ENCODE measurements at places on chromosomes 7 and 10. TPM values are rescaled to one million over a fixed set of nuclear protein-coding genes. Genes with fewer than 3 reads are reported as not detected.

DNA sequence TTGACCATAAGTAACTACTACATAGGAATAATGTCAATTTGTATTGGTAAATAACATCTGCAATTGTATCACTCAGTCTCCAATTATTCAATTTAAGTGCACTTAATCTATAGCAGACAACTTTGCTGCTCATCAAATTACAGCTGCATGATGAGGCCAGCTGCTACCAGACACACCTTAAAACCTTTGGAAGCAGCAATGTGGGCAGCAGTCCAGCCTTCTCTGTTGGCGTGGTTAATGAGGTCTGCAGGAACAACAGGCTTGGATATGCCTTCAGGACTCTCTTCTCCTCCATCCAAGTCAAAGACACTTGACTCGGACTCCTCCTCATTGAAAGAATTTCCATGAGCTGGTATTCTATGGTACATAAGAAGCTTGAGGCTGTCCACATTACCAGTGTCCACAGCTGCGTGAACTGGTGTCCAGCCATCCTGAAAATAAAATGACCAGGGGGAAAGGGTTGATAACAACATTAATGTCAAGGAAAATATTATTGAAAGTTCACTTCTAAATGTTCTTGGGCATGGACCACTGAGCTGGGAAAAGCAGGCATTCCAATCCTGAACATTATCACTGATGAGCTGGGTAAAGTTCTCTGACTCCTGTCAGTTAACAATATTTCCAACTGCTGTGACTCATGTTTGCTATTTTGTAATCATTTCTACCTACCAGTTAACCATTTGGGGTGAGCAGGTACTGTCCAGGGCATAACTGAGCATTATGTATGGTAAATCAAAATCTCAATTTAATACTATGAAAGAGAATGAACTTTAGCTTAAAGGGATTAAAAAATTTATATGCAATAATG lies 95.7 kb downstream of the CTTNBP2 start:
- H3K4me1 ChIP-seq, result no peaks in the 10 kb centered on the region
- no peak overlapping the region for H3K4me3 ChIP-seq
- H3K27me3 ChIP-seq, result no peaks in the 10 kb centered on the region
- DNase-seq, result no peak

- H3K27me3 ChIP-seq, result no peaks in the 10 kb centered on the region
- H3K27ac ChIP-seq, result no peak overlapping the region
- H3K4me1 ChIP-seq, result no peaks in the 10 kb centered on the region
- no peak overlapping the region for H3K4me3 ChIP-seq
- no peaks in the 10 kb centered on the region for H3K36me3 ChIP-seq
These were observed 225.4 kb downstream of the USP6NL start for GRCh38 chr10:11386044-11386443.

DNA sequence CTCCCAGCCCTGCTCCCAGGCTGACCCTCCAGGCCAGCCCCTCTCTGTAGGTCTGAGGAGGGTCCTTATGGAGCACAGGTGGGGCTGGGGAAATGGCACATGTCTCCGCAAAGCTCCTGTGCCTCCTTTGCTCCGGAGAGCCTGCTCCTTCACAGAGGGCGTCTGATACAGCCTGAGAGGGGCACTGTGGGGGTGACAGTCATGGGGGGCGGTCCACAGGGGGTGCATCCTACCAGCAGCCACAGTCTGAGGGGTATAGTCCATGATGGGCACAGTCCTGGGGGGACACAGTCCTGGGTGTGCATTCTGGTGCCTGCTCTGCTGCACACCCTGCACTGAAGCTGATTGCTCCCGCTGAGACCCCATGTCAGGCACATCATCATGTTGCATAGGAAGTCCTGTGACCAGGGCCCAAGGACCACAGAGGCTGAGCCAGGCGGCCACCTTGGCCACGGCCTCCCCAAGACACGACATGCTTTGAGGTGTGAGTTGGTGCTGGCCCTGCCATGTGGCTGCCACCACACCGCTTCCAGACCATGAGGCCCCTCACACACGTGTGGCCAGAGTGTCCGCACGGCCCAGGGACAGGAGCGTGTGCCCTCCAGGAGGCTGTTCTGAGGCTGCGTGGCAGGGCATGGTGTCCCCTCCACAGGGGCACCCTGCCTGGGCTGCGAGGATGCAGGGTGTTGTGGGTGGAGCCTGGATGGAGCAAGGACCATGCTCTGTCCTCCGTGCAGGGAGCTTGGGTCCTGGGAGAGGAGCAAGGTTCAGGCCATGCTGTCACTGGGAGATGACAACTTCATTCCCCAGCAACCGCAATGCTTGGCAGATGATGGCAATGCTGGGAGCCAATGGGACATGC lies 59.2 kb downstream of the PWWP2B start:
- H3K36me3 ChIP-seq, result no peaks in the 10 kb centered on the region
- no peak for DNase-seq
- no peaks in the 10 kb centered on the region for H3K27me3 ChIP-seq
- peaks cover 22% of the 10 kb centered on the region for H3K4me1 ChIP-seq

- H3K4me3 ChIP-seq, result no peak overlapping the region
- DNase-seq, result no peak
- H3K4me1 ChIP-seq, result no peaks in the 10 kb centered on the region
- no peaks in the 10 kb centered on the region for H3K36me3 ChIP-seq
- H3K27ac ChIP-seq, result no peak overlapping the region
These were observed 100.5 kb downstream of the TACC2 start for GRCh38 chr10:122089311-122090017.

DNA sequence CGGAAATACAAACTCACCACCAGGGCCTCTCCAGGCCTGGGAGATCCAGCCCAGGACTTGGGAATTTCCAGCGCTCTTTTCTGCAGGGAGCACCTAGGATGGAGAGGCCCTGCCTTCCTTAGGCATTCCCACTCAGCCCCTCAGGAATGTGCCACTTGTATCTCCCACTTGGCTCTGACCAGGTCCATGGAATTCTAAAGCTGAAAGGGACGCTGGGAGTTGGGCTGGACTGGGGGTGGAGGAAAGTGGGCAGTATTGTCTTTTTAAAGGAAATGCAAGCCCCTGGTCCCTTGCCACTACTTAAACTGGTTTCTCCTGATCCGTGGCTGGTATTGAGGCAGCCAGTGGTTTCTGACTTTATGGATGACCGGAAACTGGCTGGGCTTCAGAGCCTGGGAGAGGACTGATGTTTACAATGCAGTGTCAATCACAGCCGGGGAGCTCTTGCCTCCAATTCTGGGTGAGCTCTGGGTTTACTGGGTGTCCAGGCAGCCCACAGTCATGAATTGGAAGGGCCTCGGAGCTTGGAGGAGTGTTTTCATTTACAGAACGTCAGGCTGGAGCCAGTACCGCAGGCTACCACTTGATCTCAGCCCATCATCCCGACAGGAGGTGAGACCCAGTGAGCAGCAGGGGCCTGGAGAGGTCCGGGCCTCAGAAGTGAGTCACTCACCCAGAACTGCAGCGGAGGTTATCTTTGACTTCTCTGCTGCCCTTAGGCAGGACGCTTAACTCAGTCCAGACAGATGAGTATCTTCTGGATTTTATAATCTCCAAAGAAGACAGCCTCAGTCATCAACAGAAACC lies 27.3 kb downstream of the AGAP3 start:
- no peaks in the 10 kb centered on the region for H3K27me3 ChIP-seq
- H3K36me3 ChIP-seq, result no peaks in the 10 kb centered on the region
- H3K4me1 ChIP-seq, result peaks cover 12% of the 10 kb centered on the region
- DNase-seq, result no peak
- no peak overlapping the region for H3K4me3 ChIP-seq

DNA sequence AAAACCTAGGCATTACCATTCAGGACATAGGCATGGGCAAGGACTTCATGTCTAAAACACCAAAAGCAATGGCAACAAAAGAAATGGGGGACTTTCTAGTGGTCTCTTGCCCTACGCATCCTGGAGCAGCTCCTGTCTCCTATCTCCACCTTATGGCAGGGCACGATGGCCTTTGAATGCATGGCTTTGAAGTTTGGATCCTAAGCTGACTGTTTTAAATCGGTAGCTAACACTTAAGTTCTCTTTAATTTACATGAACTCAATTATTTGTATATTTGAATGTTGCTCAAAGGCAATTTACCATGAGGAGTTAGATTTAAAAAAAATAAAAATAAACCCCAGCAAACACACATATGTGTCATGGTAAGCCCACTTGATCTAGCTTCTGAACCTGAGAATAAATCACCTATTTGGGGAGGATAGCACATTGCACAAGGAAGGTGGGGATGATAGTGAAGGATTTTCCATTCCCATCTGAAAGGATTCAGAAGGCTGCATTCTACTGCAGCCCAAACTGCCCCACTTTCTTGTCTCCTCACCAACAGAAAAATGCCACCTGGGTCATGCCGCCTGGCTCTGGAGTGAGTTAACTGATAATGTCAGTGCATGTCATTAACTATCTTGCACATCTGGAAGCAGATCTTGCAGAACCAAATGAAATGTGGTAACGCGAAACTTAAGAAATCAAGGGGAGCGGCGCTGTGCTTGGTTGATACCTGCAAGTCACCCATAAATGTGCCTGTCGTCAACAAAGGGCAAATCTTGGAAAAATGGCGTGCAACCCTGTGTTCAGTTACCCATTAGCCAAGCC lies 12.4 kb downstream of the KLF6 start:
- H3K4me3 ChIP-seq, result no peak overlapping the region
- no peak overlapping the region for H3K27ac ChIP-seq
- DNase-seq, result no peak
- peaks cover 10% of the 10 kb centered on the region for H3K36me3 ChIP-seq

GRCh38 chr7:132956556-132956955 lies 125.3 kb downstream of the CHCHD3 start:
- DNase-seq, result no peak
- no peaks in the 10 kb centered on the region for H3K36me3 ChIP-seq

DNA sequence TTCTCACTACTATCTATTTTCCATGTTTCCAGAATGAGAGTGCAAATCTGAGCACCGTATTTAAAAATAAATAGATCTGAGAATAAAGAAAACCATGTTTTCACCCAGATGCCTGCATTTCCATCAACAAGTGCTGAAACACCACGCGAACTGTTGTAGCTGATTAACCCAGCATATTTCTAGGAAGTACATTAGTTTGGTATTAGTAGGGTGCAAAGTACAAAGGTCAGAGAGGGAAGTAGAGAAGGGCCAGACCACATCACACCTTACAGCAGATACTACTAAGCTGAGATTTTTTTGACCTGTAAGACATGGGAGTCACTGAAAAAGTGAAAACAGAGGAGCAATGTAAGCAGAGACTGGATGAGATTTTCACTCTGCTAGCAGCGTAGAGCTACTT lies 181.3 kb downstream of the IMMP2L start:
- no peak overlapping the region for H3K4me3 ChIP-seq
- no peak overlapping the region for H3K27ac ChIP-seq
- no peaks in the 10 kb centered on the region for H3K27me3 ChIP-seq
- no peaks in the 10 kb centered on the region for H3K36me3 ChIP-seq

DNA sequence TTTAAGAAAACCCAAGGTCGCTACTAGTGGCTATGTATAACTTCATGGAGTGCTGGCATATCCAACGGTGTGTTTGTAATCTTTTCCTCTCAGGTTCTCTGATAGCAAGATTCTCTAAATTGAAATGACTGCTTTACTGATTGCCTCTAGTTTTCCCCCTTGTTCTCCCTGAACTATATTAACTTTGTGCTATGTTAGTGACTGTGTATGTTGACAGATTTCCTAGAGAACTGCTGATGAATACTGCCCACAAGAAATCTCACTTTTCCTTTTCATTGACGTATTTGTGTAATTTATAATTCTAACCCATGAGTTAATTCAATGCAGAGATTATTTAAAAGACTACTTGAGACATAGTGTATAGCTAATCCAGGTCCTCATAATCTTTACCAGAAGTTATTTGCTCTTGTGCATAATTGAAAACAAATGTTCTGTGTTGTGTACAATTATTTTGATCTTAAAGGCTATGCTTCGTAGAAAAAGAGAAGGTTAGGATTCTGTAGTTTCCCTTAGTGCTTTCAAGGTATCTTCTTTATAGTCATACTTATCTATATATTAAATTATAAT lies 70.6 kb upstream of the GLCCI1 start:
- H3K4me1 ChIP-seq, result no peaks in the 10 kb centered on the region
- no peaks in the 10 kb centered on the region for H3K36me3 ChIP-seq
- H3K4me3 ChIP-seq, result no peak overlapping the region
- DNase-seq, result no peak

DNA sequence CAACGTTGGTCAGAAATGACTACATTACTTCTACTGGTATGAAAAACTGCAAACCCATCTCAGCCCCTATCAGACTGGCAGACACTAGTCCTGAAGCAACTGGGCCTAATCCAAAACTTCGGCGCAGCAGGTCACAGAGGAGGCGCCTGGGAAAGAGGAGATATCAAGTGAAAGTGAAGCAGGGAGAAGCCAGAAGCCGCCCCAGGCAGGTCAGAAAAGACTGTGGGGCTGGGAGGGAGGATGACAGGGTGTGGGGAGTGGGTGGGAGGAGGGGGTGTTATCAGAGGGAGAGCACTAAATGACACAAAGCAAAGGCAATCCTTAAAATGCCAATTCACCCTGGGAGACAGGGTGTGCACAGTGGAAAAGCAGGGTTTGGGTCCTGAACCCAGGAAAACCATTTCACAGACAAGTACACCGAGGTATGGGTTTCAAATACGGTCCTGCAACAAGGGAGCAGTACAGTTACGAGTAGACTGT lies 731 bp downstream of the CHCHD3 start:
- H3K36me3 ChIP-seq, result no peaks in the 10 kb centered on the region
- peak overlapping the region; percentile 94 for H3K4me3 ChIP-seq
- no peaks in the 10 kb centered on the region for H3K27me3 ChIP-seq
- DNase-seq, result no peak

DNA sequence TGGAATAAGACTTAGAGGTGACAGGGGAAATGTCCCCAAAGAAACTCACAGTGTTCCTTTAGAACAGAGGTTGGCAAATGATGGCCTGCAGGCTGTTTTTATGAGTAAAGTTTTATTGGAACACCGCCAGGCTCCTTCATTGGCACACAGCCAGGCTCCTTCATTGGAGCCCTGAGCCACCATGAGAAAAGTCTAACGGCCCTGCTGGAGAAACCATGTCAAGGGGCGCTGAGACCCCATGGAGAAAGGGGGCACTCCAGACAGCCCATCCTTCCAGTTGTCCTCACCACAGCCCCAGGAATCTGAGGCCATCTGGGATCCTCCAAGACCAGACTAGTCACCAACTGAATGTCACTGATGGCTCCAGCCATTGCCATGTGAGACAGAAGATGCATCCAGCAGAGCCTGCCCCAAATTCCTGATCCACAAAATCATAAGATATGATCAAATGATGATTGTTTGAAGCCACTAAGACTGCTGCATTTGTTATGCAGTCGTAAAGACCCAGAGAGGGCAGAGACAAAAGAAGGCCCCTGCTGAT lies 88.2 kb upstream of the GPR26 start:
- no peak overlapping the region for H3K4me3 ChIP-seq
- no peaks in the 10 kb centered on the region for H3K36me3 ChIP-seq
- peaks cover 7% of the 10 kb centered on the region for H3K27me3 ChIP-seq
- no peak overlapping the region for H3K27ac ChIP-seq
- H3K4me1 ChIP-seq, result no peaks in the 10 kb centered on the region

- H3K4me3 ChIP-seq, result no peak overlapping the region
- H3K36me3 ChIP-seq, result peaks cover 28% of the 10 kb centered on the region
- no peak overlapping the region for H3K27ac ChIP-seq
- no peaks in the 10 kb centered on the region for H3K4me1 ChIP-seq
These were observed 27.3 kb downstream of the BNIP3 start for GRCh38 chr10:131954356-131954965.

The CLRN3 gene
- total RNA-seq, result not detected

The HYAL4 gene
- not detected for total RNA-seq

The FAM221A gene
- total RNA-seq, result 5.8 TPM

The WDR37 gene
- total RNA-seq, result 14.5 TPM

The NEBL gene
- 0.15 TPM for total RNA-seq

The NUTM2D gene
- 2.7 TPM for total RNA-seq

The CRTAC1 gene
- total RNA-seq, result not detected

The PRF1 gene
- 95.7 TPM for total RNA-seq

The SAP25 gene
- 14.3 TPM for total RNA-seq

The MLXIPL gene
- total RNA-seq, result not detected

The SPDYE16 gene
- 0.42 TPM for total RNA-seq
